Central memory CD8-positive, alpha-beta T cell (primary cell): ENCODE measurements at places on chromosomes 5 and 9.

- DNase-seq, result no peak
Measured at GRCh38 chr9:82206490-82206889, 217.9 kb downstream of the SPATA31D1 start.

DNA sequence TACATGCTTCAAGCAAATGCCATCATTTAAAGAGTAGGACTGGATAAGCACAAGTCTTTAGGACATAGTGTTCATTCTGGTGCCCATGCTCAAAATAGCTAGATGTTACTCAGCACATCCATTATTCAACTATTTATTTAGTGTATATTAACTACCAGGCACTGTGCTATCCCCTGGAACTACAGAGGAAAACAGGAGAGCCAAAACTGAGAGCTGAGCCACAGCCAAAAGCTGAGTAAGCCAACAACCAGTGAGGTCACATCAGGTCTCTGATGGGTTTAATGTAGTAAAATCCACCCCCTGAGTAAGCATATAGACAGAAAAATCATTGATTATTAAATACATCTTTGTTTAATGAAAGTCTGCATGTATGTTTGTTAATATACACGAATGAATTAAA is 469.3 kb upstream of the DMAC1 start:
- no peak for DNase-seq

DNA sequence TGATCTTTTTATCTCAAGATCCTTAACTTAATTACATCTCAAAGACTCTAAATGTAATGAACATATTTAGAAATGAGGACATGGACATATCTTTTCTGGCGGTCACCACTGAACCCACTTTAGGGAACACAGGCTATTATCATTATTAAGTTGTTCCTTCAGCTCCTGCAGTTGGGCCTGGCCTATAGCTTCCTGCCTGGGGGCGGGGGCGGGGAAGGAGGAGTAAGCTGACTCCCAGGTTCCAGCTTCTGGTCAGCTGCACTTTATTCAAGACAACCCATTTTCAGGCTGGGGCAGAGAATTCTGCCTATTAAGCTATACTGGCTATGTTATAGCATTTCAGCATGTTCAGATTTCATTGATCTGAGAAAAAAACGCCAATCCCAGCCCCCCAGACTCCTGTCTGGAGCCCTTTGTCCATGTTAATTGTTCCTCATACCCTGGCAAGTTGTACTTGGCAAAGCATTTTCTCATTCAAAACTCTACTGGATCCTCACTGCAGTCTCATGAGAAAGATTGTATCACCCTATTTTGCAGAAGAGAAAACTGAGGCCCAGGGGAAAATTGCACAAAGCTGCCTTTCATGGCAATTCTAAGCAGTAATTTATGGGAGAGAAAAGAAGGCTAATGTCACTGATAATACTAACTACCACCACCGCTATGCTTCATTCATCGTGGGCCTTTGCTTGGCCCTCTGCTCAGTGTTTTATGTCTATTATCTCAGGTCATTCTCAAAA is 25.1 kb downstream of the COL15A1 start:
- DNase-seq, result no peak

GRCh38 chr9:22623236-22623635 is 176.6 kb downstream of the DMRTA1 start:
- DNase-seq, result no peak

- no peak for DNase-seq
Measured at GRCh38 chr5:2047341-2047927, 164.7 kb upstream of the IRX4 start.
